Stimulated activated CD8-positive, alpha-beta memory T cell treated with anti-CD3 and anti-CD28 coated beads, Interleukin-15, amount 100 ng/mL, for 1 hour (primary cell): ENCODE measurements at places on chromosomes 7 and 10.

GRCh38 chr7:40047661-40048060, 86.8 kb downstream of the MPLKIP start:
- no peak for DNase-seq

DNA sequence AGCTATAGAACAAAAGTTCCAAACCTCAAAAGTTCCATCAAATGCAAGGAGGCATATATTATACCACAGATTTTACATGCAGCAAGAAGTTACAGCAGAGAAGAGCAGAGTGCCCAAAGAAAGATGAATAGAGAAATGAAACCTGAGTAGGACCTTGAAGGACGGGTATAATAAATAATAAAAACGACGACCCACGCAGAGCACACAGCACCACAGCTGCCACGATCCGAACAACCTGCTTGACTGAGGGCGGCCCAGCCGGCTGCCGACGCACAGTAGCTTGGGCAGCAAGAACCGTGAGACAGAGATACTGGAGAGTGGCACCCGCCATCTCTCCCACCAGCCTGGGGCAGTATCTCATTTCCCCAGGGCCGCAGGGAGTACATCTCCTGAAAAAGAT, 79.0 kb downstream of the HIPK2 start:
- no peak for DNase-seq

DNA sequence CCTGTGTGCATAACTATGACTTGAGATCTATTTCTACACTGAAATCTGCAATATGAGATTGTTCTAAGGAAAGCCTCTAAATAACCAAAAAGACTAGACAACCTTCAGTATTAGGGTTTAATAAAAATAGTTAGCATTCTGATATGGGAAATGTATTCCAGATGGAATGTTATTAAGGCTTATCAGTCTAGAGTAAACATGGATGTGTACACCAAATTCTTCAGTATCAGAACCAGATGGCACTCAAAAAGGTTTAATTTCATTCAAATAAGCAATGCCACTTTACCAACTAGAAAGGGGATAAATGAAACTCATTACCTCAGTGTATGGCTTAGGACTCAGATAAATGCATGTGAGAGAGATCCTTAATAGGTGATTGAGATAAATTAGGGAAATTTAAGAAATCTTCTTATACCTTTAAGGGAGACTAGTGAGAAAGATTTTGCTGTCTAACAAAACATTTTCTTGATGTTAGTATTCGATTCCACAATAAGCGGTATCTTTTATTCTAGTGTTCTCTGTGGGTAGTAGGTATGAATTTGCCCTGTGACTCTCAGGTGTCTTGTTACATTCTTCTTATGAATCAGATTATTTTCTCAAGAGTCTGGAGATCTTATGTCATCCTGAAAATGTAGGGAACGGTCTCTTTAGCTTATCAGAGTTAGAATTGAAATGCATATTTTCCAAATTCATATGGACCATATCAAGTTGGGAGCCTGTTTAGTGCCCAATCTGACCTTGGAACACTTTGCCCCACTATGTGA, 159.2 kb downstream of the PRKG1 start:
- no peak for DNase-seq

DNA sequence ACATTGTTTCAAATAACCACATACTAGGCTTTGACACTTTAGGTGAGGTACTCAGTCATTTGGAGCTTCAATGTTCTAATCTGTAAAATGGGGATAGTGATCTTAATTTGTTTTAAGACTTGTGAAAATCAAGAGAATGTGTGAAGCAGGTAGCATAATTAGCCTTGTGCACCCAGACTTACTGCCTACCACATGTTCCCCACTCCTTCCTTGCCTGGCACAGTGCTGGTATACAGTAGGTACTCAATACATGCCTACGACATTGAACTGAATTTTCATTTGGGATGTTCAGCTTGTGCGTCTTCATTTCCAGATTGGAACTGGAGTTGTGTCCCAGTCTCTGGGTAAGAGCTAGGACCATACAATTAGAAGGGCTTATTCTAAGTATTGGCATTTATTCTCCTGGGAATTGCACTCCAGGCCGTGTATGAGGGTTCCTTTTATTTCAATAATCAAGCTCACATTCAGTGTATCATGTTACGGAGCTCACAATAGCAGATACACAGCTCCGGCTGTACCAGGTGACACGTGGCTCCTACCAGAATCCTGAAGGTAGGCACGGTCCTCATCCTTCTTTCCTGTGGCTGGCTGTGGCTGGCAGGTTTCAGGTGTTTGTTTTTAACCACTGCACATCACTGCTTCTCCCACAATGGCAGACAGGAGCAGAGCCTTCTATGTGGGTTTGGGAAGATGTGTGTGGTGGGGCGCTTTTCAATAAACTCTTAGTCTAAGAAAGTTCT, 109.4 kb upstream of the PDCD4 start:
- DNase-seq, result no peak

DNA sequence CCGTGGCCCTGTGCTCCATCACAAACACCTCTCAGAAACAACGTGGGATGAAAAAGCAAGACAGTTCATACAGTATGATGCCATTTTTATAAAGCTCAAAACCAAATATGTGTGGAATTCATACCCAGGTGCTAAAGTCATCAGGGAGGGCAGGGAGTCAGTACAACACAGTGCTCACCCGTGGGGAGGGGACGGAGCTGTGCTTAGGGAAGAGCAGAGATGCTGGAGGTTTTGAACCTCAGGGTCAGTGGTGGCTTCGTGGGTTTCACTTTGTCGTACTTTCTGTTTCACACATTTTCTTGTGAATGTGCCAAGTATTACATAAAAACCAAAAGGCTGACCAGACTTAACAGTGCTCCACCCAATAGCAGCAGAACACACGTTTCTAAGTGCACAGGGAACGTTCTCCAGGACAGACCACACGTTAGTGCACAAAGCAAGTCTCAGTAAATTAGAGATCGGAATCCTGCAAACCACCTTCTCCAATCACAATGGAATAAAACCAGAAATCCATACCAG, 21.2 kb downstream of the ZMIZ2 start:
- no peak for DNase-seq

DNA sequence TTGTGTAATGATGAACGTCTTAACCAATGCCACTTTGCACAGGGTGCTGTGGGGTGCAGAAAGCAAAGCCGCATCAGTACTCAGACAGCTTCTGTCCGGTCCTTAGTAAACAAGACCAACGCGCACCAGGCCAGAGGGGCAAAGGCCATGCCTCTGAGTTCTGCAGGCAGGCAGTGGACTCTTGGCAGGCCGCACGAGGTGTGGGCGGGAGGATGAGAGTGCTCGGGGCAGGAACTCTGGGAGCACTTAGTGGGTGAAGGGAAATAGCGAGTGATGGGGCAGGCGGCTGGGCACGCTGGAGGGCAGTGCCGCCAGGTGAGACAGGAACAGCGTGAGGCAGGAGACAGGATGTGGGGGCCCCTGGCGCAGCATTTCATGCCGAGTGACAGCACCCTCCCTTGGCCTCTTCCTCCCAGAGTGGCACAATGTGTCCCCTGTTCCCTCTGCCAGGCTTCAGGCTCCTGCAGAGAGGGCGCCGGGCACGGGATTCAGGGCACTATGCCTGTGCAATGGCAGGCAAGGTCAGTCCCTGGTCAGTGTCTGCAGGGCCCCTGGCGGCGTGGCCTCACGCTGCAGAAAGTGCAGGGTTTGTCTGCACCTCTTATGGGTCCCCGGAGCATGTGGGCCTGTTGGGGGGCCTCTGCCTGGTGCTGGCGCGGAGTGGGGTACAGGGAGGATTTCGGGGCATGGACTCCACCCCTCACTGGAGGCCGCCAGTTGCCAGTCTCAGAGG, 60.4 kb downstream of the VIPR2 start:
- DNase-seq, result no peak

DNA sequence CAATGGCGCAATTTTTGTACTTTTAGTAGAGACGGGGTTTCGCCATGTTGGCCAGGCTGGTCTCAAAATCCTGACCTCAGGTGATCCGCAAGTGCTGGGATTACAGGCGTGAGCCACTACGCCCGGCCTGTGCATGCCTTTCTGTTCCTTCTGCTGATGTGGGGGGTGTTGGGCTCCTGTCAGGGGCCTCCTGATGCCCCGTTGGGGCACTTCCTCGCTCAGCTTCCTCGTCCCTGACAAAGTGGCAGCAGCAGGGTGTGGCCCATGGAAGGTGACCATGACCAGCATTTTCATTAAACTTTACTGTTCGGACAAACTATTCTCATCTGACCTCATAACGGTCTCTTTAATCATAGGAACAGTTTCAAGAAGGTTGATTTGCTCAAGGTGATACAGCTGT, 69.4 kb downstream of the TBXAS1 start:
- DNase-seq, result no peak

DNA sequence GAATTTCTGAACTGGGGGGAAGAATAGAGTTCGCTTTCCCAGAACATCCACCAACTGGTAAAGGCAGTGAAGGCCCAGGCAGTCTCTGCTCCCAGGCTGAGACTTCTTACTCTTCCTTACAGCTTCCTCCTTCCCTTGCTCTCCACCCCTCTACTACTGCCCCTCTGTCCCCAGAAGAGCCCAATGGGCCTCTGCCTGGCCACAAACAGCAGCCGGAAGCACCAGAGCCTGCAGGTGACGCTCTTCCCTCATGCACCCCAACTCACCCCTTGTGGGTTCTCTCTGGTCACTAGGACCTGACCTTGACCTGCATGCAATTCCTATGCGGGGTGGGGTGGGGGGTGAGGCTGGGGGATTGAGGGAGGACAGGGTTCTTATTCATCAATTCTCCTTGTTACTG, 16.5 kb downstream of the FAM131B start:
- no peak for DNase-seq

- DNase-seq, result no peak
Observed at GRCh38 chr7:77858278-77858677, 59.7 kb downstream of the PHTF2 start.

GRCh38 chr7:94050046-94050445, 45.9 kb upstream of the BET1 start:
- no peak for DNase-seq

- DNase-seq, result no peak
Observed at GRCh38 chr10:24988831-24989640, 26.9 kb downstream of the ENKUR start.

GRCh38 chr10:118496525-118496924, 98.9 kb downstream of the PRLHR start:
- DNase-seq, result no peak

DNA sequence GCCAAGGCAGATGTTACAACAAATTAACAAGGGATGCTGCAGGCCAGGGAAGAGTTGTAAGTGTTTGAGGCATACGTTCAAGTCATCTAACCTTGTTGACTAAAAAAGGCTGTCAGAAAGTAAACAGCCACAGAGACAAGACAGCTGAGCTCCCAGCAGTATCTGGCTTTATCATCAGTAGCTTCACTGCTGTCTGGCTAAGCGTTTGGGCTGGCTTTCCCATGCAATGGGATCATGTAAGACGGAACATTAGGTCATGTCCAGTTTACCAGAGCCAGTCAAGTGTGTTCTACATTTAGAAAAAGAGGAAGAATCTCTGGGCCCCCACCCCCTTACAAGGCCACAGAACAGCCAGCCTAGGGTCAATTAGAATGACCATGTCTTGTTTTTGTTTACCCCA, 51.3 kb upstream of the GSAP start:
- DNase-seq, result no peak

DNA sequence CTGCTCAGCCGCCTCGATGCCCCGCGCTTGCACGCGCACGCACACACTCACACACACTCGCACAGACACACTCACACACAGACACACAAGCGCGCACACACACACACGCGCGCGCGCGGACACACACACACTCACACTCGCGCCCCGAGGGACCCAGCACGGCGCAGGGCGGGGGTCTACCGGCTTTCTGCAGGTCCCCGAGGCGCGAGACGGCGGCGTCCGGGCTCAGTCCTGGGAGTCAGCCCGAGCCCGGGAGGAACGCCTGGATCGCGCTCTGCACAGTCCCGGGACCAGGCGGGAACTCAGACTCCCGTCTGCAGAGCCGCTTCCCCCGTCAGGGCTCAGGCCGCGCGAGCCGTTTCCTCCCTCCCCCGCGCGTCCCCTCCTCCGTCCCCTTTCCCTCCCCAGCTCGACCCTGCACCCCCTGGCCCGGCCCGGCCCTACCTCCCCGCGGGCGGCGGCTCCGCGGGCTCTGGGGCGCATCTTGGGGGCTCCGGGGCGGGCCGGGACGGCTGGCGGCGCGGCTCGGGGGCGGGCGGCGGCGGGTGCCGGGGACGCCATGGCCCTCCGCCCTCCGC, 464 bp downstream of the DENND2A start:
- no peak for DNase-seq

GRCh38 chr7:1941464-1942242, 271.6 kb downstream of the ELFN1 start:
- no peak for DNase-seq

DNA sequence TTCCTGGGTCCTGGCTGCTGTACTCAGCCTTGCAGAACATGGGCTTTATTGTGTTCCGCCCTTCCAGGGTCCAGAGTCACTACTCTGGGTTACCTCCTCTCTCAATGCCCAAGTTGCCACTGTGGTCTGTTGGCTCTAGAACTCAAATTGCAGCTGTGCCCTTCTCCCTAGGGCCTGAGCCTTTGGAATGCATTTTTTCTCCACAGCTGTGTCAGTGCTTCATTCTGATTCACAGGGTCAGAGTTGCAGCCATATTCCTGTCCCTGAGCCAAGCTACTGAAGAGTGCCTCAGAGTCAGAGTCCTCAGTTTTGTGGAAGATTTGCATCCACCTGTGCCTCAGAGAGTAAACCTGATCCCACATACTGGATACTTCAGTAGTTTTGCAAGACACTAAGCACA, 167.5 kb downstream of the ITGB1 start:
- no peak for DNase-seq

GRCh38 chr10:74249865-74250264, 98.8 kb downstream of the ADK start:
- no peak for DNase-seq

GRCh38 chr10:48745662-48746245, 61.1 kb downstream of the WDFY4 start:
- no peak for DNase-seq

- DNase-seq, result no peak
Observed at GRCh38 chr10:57303566-57303965, 942.5 kb upstream of the ZWINT start.

DNA sequence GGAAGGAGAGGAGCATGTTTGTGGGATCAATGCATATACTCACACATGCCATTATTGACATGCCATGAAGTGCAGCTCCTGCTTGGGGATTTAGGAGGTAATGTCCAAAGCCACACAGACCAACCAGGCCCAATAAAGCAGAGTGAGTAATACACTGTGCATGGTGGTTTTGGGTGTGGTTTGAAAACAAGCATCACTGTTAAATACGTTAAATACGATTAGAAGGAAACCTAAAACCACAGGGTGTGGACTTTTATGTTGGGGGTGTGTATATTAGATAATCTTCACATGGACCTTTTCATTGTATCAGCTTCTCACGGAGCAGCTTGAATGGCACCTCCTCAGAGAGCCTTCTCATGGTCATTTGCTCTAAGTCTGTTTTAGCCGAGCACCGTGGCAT, 10.4 kb upstream of the EIF3A start:
- DNase-seq, result no peak

- no peak for DNase-seq
Observed at GRCh38 chr7:18356191-18356645, 139.3 kb upstream of the HDAC9 start.

- DNase-seq, result no peak
Observed at GRCh38 chr7:154919344-154920225, 83.3 kb downstream of the PAXIP1 start.
